ENCODE measurements at places on chromosomes 2 and 18.

DNA sequence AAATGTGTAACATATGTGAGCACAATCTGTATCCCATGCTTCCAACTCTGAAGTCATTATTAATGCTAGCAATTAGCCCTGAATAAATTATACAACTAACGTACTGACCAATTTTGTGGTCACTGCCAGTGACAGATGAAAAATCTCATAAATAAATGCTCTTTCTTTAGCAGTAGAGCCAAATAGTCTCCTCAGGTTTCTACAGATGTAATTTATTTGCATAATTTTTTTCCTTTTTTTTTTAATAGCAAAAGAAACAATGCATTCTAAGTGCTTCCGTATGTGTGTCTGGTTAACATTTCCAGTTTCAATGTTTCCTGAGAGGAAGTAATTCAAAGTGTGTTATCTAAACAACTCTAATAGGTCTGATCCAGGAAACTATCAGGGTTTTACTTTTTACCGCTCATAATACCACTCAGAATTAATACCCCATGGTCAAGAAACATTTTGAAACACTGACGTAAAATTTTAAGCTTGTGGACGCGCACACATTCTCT is 108.4 kb downstream of the MEP1B start:
- no peak for DNase-seq

- no peak for DNase-seq
Observed at GRCh38 chr2:32484937-32485336, 128.1 kb downstream of the BIRC6 start.

- no peak for DNase-seq
Observed at GRCh38 chr2:212882626-212883025, 268.8 kb downstream of the IKZF2 start.

DNA sequence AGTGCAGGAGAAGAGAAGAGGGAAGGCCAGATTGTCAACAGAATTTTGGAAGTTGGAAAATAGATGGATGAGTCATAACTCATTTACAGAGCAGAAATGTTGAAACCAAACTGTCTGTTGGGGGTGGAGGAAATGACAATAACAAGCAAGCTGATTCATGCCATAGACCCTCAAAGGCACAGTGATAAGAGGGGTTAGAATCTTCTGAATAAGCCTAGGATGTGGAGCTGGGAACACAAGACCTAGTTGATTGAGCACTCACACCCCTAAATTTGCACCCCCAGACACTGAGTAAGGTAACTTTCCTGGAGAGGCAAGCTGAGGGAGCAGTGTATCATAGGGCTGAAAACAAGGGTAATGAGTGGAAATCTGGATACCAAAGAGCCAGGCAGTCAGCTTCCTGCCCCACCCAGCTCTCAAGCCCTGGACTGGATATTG is 141.4 kb downstream of the SCG2 start:
- no peak for DNase-seq

GRCh38 chr18:77607087-77607486 is 357.4 kb downstream of the GALR1 start:
- DNase-seq = no peak

DNA sequence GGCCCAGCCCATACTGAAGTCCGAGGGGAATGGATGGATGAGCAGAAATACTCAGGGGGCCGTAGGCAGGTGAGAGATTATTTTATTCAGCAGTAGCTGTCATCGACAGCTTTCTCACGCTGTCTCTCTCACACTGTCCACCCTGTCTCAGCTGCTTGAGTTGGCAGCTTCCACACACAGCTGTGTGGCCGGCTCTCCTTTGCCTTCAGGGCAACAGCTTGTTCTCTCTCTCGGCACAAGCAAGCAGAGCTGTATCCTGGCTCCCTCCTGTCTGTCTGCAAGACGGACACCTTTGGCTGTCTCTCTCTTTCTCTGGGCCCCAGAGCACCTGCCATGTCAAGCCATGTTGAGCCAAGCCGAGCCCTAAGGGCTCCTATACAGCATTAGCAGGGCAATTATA is 9.8 kb upstream of the PAPOLG start:
- no peak for DNase-seq

DNA sequence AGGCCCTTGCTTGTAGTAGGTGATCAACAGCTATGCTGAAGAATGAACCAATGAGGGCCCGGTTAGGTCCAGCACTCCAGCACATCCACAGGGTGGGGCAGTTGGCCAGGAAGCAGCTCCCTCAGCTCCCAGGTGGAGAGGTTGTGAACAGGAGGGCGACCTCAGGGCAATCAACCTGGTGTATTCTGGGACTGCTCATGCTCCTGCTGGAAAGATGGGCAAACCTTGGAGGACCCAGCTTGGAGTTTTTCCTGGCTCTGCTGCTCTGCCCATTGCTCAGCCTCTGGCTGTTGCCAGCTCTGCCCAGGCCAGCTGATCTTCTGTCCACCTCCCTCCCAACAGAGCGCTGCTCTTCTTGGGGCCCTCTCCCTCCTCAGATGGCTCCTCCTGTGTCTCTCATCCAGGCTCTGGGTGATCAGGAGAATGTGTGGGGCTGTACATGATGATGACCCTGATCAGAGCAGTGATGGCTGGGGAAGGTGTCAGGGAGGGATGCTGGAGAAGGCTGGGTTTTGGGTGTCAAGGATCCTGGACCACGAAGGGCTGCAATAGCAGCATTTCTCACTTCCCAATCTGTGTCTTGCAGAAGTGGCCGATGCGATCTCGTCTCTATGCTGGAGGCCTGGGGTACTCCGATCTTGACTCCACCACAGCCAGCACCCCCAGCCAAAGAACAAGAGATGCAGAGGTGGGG is 3.4 kb downstream of the TCF23 start:
- no peak for DNase-seq

- DNase-seq = no peak
Observed at GRCh38 chr2:153287109-153287801, 191.3 kb downstream of the RPRM start.

GRCh38 chr18:26119246-26119645 is 14.4 kb upstream of the PSMA8 start:
- no peak for DNase-seq

- no peak for DNase-seq
Observed at GRCh38 chr2:39469807-39470206, 32.7 kb upstream of the MAP4K3 start.

GRCh38 chr2:100673691-100674485 is 111.1 kb downstream of the PDCL3 start:
- no peak for DNase-seq

DNA sequence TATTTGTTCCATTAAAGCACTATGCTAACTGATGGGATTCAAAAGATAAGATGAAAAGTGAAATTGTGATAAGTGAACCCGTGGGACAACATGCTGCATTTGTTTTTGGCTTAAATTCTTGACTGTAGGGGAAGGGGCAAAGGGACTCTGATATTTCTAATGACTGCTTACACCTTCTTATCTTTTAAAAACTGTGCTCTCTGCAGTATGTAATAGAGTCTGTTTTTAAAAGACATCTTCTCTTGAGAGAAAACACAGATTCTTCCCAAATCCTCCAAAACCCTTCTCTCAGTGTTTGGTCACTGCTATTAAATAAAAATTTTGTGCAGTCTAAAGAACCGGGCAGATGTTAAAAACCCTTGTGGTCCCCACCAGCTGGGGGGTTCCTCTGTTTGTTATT is 327.8 kb upstream of the FANCL start:
- DNase-seq = no peak

GRCh38 chr2:148555622-148556294 is 88.8 kb upstream of the EPC2 start:
- no peak for DNase-seq

- no peak for DNase-seq
Observed at GRCh38 chr2:184049566-184049965, 548.8 kb upstream of the ZNF804A start.

DNA sequence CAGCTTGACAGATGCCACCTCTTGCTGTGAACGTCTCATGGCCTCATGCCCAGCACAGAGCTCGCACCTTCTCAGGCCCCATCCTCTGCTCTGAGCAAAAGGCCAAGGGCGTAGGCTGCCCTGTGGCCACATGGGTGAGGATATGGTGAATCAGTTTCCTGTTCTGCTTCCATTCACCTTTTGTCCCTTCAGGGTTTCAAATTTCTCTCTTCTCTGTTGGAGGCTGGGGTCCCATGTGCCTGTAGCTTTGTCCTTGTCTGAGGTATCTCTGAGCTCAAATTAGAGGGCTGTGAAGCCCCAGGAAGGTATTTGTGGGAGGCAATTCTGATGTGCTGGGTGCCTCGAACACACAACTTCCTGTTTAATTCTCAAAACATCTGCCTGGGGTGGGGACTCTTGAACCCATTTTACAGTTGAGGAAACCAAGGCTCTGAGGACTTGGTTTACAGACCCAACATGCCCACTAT is 29.0 kb downstream of the ZAP70 start:
- no peak for DNase-seq

DNA sequence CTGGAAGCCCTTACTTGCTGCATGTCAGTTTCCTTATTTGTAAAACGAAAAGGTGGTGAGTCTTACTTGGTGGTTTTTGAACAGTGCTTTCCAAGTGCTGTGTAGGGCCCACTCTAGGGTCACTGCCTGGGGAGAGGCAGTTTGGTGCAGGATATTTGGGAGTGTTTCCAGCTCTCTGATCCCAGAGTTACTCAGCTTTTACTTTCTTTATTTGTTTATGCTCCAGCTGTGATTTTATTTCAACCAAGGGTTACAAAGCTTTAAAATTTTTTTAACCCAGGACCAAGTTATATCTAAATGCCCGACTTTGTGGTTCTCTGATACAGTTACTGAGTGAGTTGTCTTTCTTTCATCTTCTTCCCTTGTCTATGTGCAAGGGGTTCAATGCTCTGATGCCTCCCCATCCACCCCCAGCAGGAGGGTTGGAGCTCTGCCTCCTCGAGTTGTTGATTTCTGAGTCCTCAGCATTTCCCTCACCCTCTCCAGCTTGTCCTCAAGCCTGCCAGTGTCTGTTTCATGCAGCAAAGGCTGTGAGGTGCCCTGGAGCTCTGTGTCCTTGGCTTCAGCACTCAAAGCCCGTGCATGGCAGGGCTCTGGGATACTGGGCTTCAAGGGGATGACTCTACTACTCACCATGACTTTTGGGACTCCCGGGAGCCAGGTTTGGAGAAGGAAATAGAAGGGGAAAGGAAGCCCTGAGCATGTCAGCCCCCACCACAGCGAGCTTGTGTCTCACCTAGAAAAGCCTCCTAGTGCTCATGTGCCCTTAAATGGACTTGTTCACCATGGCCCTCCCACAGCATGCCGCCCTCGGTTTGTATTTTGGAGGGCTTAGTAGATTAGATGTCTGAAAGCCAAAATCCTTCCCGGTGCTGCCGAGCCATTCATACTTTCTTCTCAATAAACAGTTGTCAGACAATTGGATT is 236.8 kb downstream of the SETBP1 start:
- no peak for DNase-seq

DNA sequence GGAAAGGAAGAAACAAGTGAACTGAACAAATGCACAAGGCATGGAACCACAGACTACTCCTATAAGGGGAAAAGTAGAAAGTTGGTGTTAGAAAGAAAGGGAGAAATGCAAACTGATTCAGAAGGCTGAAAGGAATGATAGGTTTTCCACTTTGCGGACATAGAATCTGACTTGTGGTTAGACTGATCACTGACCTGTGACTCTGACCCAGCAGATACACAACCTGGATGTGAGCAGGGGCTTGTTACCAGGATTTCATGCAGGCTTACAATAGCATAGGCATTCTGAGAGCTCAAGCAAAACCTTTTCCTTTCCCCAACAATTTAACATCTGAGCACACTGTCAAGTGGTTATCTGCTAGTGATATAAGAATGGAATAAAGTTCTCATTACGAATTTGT is 237.0 kb upstream of the CDH20 start:
- DNase-seq = no peak

DNA sequence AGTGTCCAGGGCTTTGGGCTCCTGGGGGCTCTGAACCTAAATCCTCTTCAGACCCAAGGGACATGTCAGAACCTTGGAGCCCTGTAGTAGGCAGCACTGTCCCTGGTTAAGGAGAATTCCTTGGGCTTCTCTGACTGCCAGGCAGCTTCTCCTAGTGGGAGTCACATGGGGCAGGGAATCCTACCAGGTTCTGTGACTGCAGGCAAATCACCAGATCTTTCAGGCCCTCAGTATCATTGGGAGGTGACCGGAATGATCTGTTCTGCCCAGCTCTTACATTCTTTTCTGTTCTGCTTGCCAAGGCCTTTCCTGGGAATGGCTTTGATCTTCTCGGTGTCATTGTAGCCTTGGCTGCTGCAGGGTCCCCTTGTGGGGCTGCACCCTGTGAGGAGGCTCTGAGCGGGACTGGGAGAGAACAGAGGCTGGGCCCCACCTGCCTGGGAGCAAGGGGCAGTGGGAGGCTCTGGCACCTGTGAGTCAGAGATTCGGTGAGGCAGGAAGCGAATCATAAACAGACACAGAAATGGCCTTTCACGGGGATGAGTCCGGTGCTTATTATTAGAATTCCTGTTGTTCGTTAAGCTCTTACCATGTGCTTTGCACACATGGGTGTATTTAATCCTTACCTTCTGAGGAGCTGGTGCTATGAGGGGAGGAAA is 14.1 kb downstream of the CEP68 start:
- no peak for DNase-seq

GRCh38 chr2:37752766-37753165 is 81.3 kb upstream of the CDC42EP3 start:
- DNase-seq = no peak

- DNase-seq = no peak
Observed at GRCh38 chr2:109384308-109385271, 229.2 kb downstream of the SEPTIN10 start.

Data from NCI-H1436 treated with DMSO at 0.1 percent for 48 hours (cell line).